Stimulated activated CD4-positive, alpha-beta T cell treated with anti-CD3 and anti-CD28 coated beads, TNF-alpha, amount 100 ng/mL, for 24 hours (primary cell): ENCODE measurements at places on chromosomes 3 and 15.

- DNase-seq = no peak
Observed at GRCh38 chr15:43287254-43287653, 20.5 kb upstream of the TGM5 start.

DNA sequence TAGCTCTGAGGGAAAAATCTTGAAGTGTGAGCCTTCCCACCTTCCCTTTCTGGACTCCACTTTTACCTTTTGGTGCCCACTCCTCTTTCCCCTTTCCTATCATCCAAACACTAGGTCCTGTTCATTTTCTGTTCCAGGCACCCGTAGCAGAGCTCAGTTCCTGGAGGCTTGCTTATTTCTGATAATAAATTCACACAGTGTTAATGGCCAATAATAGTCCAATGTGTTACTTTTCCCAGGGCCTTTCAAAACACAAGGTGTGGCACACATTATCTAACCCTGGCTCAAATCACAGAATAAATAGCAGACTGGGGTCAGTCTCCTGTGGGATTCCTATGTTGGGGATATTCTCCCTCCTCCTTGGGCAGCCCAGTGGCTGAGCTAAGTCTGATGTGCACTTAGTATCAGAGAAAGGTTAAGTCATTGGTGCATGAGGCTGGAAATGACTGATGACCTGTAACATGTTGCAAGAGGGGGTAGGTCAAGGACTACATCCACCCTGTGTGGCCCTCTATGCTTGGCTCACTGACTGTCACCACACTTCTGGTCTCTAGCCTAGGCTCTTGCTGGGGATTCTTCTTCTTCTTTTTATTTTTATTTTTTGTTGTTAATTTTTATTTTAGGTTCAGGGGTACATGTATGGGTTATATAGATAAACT lies 43.7 kb upstream of the ROPN1 start:
- no peak for DNase-seq

DNA sequence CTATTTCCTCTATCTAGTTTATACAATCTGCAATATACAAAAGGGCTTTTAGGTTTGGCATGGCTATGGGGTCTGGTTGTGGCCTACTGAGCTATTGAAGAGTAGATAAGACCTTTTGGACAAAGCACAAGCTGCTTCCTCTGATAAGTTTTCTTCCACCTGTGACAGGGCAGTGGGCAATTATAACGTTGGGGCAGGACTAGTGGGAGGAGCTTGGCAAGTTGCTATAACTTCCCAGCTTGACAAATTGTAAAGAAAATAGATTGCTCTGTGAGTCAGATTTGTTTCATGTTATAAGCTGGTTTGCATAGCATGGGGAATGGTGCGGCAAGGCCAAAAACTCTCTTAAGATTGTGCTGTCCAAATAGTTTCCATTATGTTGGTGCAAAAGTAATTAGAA lies 64.9 kb downstream of the SLC7A14 start:
- DNase-seq = no peak

DNA sequence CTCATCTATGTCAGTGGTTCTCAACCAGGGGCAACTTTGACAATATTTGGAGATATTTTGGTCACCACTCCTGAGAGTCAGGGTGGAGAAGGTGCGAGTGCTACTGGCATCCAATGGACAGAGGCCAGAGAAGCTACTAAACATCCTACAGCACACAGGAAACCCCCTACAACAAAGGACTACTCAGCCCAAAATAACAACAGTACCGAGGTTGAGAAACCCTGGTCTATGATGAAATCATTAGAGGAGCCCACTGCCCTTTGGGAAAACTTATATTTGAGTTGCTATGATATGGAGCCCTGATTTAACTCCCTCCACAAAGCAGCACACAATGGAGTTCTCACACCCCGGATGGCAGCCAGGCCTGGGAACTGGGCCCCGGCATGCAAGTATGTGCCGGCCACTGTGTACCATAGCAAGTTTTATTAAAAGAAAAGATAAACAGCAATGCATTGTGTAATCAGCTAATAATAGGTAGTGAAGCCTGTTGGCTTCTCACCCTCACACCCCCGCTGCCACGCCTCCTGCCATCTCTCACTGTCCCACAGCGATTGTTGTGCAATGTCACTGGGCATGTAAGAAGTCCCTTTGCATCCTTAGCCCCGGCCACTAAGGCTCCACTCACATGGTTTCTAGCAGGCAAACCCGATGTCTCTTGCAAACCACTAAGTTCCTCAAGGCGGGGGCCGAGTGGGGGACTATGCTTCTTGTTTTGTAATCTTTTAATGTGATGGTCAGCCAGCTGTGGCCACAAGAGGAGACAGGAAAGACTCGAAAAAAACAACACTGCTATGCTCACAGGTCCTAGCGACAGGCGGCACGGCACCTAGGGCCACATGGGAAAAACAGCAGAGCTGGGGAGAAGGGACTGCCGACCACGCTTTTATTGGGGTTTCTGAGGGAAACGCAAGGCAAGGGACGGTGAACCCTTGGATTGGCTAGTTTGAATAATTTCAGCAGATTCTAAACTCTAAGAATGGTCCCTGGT lies 110.0 kb downstream of the AQP9 start:
- no peak for DNase-seq

DNA sequence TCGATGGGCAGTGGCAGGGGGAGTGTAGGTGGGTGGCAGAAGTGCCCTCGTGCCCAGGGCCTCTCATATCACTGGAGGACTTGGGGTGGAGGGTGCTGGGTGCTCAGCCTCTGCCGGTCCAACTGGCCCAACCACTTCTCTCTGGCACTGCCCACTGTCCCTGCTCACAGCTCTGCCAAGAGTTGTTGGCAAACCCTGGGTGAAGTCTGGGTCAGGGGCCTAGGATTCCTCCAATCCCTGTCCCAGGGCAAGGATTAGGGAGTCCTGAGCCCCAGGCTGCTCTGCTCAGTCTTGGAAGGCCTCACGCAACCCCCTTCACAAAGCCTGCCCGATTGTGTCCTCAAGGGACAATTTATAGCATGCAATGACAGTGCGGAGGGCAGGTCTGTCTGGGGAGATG lies 5.2 kb upstream of the PRKCD start:
- no peak for DNase-seq

GRCh38 chr3:34200576-34200975 lies 402.1 kb downstream of the PDCD6IP start:
- DNase-seq = no peak

GRCh38 chr15:68706256-68706655 lies 114.4 kb downstream of the ANP32A start:
- DNase-seq = no peak

DNA sequence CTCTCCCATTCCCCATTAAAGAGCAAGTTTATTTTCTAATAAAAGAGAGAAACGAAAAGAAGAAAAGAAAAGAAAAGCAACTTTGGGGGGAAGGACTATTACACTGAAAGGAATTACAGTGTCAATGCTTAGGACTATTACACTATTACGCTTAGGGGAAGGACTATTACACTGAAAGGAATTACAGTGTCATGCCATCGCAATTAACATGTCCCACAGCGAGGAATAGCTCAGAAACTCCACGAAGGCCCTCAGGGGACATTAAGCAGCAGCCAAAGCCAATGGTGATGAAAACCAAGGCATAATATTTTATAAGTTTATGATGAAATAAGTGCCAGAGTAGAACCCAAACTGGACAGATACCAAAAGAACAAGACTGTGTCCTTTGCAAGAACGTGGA lies 22.1 kb upstream of the DET1 start:
- DNase-seq = no peak

DNA sequence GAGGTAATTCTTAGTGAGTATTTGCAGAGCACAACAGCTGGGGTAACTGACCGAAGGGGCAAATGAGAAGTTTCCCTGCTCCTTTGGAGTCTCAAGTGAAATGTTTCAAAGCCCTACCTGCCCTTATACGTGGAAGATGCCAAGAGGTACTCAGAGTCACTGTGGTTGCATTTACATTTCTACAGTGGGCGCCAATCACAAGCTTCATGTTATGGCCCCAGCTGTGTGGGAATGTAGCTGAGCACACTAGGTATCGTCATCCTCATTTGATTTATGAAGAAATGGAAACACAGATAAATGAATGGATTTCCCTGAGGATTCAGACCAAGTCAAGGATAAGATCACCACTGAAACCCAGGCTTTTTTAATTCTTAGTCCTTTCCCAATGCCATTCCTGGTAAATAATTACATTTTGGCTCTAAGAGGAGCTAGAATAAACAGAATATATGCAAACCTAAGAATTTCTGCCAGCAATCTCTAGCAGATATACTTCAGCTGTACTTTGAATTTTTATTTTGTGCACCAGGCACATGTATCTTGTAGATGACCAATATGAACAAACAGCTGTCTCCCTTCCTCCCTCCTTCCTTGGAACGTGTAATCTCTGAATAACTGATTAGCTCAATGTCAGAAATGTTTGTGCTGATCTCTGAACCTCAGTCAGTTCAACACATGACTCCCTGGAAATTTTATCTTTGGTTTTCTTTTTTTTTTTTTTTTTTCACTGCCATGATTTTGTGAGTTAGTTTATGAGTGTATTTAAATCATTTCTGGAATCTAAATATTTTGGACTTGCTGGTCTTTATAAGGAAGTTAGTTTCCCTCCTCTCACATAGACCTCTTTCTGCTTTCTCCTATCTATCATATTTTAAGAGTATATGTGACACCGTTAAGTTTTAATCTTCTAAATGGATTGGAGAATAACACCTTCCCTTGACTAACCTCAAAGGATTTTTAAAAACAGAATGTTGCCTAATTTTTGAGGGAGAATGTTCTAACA lies 69.2 kb downstream of the MAP2K5 start:
- no peak for DNase-seq

DNA sequence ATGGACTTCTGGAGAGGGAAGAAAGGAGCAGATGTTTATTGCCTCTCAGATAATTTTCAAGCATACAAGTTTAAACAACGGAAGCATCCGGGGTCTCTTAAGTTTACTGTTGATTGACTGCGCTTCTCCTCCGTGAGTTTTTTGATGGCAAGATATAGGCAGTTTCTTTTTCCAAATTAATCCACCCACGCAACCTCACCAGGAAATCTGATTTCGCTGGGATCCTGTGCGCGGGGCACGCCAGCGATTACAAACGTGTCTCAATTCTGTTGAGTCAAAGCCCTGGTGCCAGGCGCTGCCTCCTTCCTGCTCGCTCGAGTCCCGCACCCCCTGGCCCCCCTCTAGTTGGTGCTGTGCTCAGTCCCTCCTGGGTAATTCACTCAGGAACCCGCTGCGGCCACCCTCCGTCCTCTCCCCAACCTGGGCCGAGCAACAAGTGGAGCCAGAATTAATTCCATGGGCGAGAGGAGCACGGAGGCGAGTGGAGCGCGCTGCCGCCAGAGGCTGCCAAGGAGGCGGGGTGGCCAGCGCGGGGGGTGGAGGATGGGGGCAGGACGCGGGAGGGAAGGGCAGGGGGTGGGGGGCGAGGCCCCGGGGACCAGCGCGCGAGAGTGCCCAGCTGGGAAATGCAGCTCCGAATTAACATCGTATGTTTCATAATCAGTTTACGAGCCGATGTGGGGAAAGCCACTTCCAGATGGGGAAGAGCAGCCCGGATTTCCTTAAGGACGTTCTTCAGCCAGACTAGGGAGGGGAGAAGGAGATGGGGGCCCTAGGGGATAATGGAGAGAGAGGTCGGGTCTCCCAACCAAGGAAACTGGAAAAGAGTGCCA lies 6.0 kb downstream of the WNT5A start:
- DNase-seq = no peak

DNA sequence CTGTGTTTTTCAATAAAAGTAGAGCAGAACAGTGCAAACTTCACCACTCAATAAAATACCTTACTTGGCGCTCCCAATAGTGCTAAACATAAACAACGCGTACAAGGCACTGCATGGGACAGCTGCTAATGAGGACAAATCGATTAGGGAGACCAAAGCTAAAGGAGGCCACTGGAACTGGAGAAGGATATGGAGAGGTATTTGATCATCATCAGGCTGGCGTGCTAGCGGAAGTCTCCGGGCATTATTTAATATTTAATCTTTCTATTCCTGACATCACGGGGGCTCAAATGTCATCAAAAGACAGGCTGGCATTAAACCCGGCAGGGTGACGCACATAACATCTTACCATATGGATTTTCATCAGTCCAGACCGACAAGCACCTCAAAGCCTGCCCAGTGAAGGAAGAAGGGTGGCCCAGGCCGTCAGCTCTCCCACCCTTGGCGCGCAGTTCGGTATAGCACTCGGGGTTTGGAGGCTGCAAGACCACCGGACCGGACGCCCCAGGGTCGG lies 604 bp downstream of the CCPG1 start:
- DNase-seq = no peak

DNA sequence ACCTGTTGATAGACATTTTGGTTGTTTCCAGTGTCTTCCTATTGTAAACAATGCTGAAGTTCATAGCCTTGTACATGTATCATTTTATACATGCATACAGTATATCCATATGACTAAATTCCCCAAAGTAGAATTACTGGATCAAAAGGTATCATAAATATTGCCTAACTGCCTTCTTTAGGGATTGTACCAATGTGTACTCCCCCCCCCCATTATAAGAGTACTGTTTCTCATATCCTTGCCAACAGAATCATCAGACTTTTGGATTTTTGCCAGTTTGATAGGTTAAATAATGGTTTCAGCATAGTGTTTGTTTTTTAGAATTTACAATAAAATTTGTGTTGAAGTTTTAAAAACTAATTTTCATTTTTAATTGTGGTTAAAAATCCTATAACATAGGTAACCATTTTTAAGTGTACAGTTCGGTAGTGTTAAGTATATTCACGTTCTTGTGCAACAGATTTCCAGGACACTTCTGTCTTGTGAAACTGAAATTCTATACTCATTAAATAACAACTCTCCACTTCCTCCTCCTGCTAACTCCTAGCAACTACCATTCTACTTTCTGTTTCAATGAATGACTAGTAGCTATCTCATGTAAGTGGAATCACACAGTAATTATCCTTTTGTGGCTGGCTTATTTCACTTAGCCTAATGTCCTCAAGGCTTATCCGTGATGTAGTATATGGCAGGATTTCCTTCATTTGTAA lies 30.8 kb upstream of the MAP3K13 start:
- DNase-seq = no peak

DNA sequence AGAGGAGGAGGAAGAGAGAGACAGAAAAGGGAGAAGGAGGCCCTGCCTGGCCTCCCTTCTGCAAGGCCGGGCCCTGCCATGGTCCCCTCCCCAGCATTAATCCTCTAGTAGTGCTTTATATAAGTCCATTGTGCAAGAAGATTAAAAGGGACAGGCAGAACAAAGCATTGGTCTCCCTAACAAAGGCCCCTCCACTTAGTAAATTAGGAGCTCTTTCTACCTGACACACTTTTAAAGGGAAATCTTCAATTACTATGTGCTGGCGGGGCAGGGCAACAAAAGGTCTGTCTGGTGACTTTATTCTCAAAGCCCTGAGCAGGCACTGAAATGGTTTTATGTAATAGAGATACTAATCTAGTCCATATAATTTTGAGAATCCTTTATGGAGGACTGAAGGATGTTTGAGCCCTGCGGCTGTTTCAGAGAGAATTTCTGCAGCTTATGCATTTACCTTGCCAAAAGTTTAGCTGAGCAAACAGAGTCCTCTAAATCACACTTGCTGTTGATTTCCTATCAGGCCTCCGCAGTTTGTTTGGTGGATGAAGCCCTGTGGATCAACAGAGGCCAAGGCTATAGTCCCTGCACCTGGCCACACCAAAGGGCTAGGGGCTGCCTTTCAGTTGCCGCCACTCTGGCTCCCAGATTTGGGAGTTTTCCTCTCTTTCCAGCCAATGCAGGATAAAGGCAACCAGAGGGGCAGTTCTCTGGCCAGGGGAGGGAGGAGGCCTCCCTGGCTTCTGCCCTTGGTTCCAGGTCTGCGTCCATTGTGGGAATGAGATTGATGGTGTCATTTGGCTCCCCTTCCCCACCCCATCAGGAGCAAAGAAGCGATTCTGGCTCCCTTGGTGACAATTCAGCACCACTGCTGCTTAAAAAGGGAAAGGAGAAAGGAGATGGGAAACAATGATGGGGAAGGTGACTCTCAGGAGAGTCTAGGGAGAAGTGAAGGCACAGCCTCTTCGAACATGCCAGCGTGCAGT lies 148.0 kb downstream of the MEGF11 start:
- no peak for DNase-seq
